HCEC 1CT (cell line): ENCODE measurements at places on chromosomes 4 and X.

DNA sequence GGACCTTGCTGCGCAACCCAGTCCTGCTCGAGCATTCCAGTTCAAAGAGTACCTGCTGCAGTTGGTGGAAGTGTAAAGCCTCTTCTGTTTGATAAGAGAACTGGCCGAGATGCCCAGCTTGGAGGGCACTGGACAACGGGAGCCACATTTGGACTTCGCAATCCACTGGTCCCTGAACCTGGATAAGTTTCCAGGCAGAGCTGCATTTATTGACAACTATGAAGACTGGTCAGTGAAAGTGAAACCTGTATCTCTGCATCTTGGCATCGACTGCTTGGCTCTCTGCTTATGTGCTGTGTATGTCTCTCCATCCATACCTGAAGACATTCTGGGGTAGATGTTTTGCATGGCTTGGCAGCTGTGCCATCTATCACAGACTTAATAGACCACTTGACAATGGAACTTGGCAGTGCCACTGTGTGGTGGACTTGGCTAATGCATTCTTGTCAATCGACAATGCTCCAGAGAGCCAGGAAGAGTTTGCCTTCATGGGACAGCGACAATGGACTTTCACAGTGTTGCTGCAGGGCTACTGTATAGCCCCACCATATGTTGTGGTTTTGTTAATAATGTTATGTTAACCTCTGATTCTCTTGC is 43.5 kb upstream of the ZBTB33 start:
- no peak for DNase-seq

GRCh38 chrX:101430457-101431078 is 22.5 kb downstream of the HNRNPH2 start:
- DNase-seq: peak; percentile 61

DNA sequence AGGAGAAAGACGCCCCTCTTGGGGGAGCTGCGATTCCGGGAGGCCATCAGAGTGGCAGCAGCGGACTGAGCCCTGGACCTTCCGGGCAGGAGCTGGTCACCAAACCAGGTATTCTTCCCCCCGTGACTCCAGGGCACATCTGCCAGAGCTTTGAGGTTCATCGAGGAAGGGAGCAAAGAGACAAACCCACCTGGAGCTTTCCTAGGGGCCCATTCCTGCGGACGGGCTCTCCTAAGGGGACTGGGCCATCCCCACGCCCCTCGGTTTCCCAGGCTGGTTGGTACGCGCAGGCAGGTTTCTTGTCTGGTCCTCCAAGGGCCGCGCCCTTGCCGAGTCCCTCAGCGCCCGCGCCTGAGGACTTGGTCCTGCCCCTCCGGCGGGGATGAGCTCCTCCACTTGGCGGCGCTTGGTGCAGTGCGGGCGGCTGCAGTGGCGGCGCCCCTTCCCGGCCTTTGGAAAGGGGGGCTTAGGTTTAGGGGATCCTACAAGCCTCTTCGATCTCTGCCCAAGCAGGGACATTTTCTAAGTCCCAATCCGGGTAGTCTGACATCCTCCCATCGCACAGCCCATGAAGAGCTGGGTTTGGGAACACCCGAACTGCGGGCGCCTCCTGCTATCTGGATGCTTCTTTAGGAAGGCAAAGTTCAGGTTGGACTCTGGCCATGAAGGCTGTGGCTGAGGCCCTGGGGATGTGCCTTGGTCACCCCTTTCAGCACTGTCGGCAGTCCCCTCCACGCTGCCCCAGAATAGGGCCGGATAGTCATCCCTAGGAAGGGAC is 538 bp downstream of the STBD1 start:
- peak; percentile 56 for DNase-seq

DNA sequence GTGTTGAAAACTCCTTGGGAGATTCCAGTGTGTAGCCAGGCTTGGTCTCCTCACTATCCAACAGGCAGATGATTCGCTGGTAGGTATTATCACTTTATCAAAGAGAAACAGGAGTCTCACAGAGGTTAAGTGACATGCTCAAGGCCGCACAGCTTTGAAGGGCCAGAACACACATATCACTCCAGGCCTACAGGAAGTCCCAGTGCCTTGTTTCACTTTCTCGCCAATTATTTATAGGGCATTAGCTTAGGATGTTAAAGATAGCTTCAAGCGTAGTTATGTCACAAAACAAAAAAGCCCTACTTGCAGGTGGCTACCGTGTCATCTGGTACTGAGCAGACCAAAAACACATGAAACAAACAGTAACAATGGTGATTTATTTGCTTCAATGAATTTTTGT is 13.2 kb downstream of the ATP8A1 start:
- no peak for DNase-seq

DNA sequence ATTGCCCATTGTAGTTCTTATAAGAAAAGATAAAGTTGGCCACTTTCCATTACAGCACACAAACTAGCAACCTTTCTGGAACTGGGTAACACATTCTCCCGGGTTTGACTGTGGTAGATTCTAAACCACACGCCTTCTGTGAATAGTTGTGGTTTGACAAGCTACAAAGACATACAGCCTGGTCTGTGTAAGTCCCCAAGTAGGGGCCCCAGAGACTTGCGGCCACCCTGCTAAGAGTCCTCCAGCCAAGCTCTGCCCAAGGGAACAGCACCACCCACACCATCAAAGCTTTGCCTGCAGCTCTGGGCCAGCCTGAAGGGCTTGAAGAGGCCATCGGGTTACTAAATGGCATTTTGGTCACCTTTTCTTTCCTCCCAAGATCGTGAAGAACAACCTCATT is 203.4 kb downstream of the MAML3 start:
- DNase-seq: no peak

GRCh38 chr4:98771959-98772632 is 113.7 kb upstream of the TSPAN5 start:
- DNase-seq: no peak

DNA sequence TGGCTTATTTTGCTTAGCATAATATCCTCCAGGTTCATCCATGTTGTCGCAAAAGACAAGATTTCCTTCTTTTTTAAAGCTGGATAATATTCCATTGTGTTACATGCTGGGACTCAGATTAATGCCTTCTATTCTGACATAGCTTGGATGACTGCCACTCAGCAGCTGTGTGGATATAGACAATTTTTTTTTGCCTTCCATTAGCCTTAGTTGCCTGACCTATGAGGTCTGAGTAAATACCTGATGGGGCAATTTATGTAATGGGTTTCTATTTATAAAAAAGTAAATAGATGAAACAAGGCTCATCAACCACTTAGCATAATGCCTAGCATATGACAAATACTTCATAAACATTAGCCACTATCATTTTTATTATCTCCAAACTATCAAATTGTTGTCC is 515.4 kb downstream of the ZNF674 start:
- DNase-seq: no peak

DNA sequence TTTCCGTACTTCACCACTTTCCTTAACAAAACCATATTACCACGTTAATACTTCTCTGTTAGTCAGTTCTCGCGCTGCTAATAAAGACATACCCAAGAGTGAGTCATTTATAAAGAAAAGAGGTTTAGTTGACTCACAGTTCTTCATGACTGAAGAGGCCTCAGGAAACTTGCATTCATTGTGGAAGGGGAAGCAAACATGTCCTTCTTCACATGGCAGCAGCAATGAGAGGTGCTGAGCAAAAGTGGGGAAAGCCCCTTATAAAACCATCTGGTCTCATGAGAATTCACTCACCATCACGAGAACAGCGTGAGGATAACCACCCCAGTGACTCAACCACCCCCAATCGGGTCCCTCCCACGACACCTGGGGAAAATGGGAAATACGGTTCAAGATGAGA is 289.8 kb upstream of the CLNK start:
- DNase-seq: no peak

DNA sequence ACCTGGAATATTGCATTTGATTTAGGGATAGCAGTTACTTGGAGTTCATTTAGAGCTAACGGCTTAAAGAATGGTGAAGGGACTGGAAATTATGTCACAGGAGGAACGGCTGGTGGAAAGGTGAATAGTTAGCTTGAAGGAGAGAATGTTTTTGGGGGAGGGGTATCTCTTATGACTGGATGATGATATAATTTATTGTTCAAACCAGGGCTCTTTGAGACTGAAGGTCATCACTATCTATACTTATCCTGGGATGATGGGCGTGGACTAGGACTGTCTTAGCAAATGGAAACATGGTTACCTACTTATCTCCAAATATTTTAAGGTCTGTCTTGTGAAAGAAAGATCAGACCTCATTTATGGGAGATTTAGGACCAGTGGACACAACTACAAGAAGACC is 30.1 kb downstream of the WWC2 start:
- no peak for DNase-seq
